Astrocyte of the hippocampus (primary cell): ENCODE measurements at places on chromosomes 11 and 22.
A peak's percentile ranks its signal among the peaks of the same experiment; 100 is the strongest.

DNA sequence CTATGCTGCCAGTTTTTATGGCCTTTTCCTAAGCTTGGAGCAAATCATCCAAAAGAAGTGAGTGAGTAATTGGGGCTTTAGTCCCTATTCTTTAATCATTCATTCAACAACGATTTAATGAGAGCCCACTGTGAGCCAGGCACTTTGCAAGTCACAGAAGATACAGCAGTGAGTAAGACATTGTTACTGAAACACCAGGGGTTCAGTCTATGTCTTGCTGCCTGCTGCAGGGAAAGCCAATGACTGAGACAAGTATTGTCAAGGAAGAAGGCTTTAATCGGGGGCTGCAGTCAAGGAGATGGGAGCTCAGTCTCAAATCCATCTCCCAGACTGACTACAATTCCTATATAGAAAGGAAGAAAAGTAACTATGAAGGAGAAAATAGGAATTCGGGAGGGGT lies 228.3 kb downstream of the FAM181B start:
- no peak for DNase-seq

DNA sequence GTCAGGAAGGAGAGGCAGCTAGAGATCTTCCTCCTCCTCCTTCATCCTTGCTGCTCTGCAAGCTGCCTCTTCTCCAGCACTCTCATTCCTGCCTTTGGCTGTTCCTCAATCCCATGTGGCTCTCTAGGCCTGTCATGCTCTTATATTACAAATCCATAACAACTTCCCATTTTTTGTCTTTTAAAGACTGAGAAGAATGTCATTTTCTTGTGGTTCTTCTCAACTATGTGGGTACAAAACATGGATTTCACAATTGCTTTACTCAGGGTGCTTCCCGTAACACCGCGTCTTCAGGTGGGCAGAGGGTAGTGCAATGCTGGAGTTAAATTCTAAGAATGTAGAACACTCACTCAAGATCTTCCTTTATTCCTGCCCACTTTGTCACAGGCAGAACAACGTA lies 6.8 kb upstream of the CAT start:
- DNase-seq: no peak

- DNase-seq: peak; percentile 70
Observed at GRCh38 chr22:24894998-24895397, 51.5 kb downstream of the LHFPL7 start.

- no peak for DNase-seq
Observed at GRCh38 chr11:58999291-58999680, 60.0 kb downstream of the GLYATL1 start.

GRCh38 chr11:36722421-36722820 lies 124.4 kb upstream of the RAG2 start:
- no peak for DNase-seq
